ENCODE measurements at places on chromosomes 2 and 18. TPM values are rescaled to one million over a fixed set of nuclear protein-coding genes. Genes with fewer than 3 reads are reported as not detected.

The SLC14A1 gene
- total RNA-seq, result 0.26 TPM

The C2orf72 gene
- total RNA-seq, result not detected

The TMBIM1 gene
- 43.4 TPM for total RNA-seq

The SNTG2 gene
- 0.57 TPM for total RNA-seq

DNA sequence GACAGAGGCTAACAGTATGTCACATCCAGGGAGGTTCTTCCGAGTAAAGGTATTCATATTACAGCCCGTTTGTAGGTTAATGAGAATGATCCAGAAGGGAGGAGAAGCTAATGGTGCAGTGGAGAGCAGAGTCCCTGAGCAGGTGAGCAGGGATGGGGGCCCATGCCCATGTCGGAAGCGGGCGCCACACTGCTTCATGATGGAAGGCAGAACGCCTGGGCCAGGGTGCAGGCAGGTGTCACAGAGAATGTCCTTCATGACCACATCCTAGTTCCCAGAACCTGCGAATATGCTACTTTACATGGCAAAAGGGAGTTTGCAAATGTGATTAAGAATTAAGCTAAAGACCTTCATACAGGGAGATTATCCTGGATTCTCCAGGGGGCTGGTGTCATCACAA is 4.0 kb downstream of the HES6 start:
- no peak for DNase-seq

- no peak for DNase-seq
Observed at GRCh38 chr18:51957001-51957400, 383.0 kb upstream of the DCC start.

DNA sequence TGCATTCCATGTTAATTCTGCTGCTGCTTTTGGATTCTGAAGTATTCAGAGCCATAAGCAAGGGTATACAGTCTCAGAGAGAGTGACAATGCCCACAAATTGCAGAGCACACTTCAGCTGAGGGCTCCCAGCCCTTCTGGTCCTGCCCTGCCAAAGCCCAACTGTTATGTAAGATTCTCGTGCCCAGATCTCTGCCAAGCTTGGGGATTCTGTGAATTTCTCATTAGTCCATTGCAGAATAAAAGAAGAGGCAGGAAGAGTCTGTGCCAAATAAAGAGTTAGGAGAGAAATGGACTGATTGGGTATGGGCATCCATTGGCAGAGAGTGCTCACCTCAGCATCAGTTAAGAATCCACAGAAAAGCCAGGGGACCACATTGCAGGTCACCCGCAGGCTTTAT is 112.0 kb upstream of the PNPT1 start:
- DNase-seq, result no peak

DNA sequence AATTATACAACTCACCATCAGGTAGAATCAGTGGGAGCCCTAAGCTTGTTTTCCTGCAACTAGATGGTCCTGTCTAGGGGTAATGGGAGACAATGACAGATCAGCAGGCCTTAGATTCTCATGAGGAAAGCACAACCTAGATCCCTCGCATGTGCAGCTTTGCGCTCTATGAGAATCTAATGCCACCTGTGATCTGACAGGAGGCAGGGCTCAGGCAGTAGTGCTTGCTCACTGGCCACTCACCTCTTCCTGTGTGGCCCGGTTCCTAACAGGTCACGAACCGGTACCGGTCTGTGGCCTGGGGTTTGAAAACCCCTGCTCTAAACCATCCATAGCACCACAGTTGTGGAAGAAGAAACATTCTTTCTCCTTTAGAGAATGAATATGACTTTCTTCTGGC is 242.8 kb upstream of the CXCR4 start:
- DNase-seq, result no peak

DNA sequence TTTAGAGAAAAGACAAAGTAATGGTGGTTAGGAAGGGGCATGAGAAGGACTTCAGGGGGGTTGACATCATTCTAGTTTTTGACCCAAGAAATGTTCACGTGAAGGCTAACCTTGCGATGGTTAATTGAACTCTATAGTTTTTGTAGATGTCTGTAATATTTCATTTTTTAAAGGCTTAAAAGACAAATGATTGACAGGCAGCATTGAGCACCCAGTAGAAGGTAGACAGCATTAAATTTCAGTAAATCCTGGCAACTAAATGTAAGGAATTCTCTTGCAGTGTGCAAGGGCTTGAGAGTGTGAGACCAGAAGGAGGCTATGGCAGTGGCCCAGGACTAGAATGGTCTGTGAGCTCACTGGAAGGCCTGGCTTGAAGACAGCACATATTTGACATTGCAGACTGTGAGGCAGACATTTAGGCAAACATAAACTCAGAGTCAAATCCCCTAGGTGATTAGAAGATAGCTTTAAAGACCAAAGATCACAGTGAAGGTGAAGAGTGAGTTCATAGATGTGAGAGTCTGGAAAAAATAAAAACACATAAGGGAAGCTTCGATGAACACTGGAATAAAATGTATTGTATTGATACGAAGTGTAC is 100.1 kb upstream of the MAP4K4 start:
- DNase-seq, result no peak

- no peak for DNase-seq
Observed at GRCh38 chr18:45237343-45238098, 377.8 kb upstream of the SLC14A2 start.

DNA sequence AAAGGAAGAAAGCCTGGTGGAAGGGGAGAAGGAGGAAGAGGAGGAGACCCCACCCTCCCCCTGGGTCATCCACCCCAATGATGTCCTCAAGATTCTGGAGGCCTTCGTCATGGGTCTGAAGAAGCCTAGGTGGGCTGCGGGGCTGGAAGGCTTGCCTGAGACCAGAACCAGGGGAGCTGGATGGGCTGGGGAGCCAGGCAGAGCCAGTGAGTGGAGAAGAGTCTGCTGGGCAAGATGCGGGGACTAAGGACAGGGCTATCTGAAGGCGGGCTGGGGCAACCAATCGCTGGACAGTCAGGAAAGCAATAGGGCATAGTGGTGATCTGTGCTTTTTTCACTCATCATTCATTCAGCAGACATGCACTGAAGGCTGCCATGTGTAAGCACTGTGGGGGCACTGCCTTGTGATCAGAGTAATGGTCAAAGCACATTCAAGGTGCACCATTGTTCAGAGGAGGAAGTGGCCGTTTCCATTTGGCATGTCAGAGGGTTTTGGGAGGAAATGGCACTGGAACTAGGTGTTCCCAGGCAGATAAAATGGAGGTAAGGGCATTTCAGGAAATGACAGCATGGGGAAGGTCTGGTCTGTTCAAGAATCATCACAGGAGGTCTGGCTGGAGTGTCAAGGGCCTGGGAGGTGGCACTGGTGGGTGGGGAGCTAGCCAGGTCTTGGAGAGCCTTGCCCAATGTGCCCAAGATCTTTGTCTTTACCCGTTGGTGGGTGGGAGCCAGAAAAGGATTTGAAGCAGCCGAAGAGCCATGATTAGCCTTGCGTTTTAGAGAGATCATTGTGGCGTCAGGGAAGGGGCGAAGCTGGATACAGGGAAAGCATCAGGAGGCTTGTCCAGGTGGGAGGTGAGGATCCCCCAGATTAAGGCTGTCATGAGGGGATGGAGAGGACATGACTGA is 24.2 kb downstream of the OTOF start:
- no peak for DNase-seq

DNA sequence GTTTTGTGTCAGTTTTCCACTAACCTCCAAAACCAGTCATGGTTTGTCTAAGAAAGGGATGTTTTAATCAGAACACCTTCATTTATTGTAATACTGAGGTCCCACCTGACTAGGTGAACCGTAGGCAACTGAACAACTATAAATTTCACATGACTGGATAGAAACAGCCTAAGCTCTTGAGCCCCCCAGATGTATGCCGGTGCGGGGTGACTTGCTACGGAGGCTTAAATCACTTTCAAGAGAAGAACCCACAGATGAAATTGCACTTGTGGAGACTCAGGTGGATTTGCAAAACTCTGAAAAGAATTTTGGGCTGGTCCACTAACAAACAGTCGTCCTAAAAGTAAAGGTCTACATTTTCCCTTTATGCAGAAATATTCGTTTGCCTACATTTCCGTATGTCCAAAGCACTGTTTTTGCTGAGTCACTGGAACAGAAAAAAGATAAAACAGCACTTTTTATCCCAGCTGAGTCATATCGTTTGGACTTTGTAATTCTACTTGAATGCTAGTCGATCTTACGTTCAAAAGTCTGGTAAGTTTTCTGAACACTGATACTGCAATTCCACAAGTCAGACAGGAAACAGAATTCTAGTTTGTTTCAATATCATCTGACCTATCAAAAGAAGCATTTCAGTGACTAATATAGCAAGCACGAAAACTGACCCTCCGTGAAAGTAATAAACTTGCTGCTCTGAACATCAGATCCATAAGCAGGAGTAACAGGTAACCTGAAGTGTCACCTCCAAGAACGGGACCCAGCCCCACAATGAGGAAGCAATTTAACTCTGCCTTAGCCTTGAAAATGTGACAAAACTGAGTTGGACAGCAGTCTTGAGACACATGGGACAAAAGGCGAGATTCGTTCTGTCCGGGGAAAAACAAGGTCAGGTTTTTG is 18.1 kb downstream of the ZNF516 start:
- no peak for DNase-seq

DNA sequence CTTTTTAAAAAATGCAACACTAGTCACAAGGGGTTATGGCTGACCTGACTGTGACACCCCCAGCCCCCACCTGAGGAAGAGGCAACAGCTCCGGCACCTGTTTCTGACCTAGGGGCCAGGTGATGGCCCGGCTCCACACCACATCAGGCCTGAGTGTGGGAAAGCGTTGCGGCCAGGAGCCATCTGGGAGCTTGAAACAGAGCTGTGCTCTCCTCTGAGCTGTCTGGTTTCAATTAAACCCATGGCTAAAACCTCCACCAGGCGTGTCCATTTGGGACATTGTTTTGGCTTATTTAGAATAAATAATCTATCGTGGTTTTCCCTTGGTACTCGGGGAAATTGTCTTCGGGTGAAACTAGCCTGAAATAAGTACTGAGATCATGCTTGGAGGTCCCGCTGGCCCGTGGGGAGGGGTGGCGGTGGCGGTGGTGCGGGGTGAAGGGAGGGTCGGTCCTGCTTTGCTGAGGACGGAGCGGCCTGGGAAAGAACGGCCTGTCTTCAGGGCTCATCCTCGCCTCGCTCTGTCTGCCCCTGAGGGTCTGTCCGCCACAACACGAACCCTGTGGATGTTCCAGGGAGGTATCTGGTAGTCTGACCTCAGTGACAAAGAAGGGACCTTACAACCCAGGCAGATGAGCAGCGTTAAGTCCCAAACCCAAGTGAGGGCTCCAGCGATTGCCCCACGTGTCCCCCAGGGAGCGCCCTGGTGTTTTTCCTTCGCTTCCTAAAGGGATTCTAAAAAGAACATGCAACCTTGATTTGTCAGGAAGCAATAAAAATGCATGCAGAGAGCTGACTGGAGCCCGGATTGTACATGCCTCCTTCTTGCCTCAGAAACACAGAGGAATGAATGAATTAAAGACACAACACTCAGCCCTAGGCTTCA is 58.7 kb downstream of the IL1RL2 start:
- no peak for DNase-seq

- no peak for DNase-seq
Observed at GRCh38 chr2:3142961-3143571, 234.6 kb downstream of the EIPR1 start.

DNA sequence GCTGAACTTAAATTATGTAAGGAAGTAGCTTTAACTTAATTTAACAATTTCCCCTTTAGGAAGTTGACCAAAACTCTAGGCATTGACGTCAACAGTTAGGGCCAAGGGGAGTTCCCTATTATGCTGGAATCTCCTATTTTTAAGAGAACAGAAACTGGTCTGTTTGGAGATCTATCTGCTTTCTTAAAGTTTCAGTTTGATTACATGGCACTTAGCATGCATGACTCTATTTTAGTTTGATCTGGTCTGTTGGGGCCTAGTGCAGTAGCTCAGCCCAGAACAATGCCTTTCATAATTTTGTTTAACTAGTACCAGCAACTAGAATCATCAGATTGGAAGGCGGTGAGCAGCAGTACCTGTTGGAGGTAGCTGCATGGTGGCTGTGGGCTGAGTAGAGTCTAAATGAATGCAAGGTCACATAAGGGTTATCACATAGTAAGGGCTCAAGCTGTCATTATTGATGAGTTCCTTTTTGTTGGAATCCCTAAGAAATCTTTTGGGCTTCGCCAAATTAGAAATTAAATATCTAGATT is 60.5 kb upstream of the ZNG1B start:
- no peak for DNase-seq

DNA sequence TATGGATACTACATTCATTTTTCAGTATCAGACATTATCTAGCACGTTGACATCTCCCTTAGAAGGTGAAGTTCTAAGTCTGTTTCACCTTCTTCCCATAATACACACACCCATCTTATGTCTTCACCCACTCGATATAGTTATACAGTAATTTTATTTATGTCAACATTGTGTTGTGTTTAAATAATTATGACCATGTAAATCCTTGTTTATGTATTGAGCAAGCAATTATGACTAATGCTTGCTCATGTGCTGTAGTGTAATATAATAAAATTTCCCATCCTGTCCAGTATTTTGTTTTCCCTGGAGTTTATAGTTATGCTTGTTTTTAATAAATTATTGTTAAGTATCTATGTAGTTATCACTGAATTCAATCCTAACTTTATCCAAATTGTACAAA is 163.2 kb downstream of the MTX2 start:
- DNase-seq, result no peak

DNA sequence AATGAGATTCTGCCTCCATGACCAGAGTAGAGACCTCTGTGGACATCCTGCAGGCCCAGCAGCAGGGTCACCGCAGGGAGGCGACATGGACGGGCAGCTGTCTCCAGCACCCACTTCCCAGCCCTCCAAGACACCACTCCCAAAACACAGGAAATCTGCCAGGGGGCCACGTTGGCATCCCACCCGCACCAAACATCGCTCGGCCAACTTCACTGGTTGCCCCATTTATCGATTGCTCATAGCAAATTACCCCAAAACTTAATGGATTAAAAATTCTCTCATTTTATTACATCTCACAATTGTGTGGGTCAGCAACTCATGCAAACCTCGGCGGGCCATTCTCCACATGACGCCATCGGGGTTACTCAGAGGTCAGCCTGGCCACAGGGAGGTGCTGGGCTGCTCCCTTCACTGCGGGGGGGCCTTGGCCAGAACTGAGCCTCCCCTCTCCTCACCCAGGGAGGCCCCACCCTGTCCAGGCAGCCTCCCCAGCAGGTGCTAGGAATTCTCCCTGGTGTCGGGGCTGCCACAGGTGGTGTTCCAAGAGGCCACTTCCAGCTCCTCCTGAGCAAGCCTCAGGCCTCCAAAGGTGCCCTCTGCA is 420.7 kb upstream of the MYT1L start:
- no peak for DNase-seq

DNA sequence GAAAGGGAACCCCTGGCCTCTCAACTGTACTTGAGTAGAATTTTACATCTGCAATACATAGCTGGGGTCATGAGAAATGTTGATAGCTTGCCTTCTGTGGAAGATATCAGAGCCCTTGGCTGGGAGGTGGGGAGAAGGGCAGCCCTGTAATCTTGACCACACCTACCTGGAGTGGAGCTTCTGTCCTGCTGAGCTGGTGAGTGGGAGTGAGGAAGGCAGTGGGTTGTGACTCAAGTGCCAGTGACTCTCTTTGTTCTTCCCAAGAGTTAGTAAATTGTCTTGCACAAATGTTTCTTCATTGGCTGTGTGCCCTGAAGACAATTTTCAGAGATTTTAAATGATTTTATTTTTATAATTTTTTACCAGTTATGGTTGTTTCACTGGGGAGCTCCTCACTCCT is 277.3 kb downstream of the MBD5 start:
- DNase-seq, result no peak

- peak; percentile 85 for DNase-seq
Observed at GRCh38 chr18:44838971-44839666, 158.4 kb downstream of the SETBP1 start.

All from activated naive CD4-positive, alpha-beta T cell treated with anti-CD3 and anti-CD28 coated beads for 36 hours (primary cell).